Hematopoietic multipotent progenitor cell treated with erythropoietin and hydrocortisone succinate and interleukin-3 and kit ligand, for 4 days (in vitro differentiated cells): ENCODE measurements at places on chromosomes 7 and 10.

- DNase-seq, result peak; percentile 69
Measured at GRCh38 chr10:48981310-48981907, 41.8 kb upstream of the LRRC18 start.

DNA sequence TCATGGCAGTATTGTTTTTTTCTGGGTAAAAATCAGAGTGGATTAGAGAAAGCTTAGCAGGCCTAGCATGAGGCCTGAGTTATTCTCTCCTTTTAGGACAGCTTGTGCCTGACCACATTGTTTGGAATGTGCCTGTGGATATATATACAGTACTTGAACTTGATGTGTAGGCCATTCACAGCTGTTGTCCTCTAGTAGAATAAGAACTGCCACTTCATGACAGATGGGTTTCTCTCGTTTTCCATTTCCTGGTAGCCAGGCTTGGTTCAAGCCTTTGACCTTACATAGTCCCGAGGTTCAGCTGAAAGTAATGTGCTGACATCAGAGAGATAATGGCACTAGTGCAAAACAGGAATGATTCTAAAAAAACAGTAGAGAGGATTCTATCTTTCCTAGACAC is 473.9 kb downstream of the AUTS2 start:
- no peak for DNase-seq

DNA sequence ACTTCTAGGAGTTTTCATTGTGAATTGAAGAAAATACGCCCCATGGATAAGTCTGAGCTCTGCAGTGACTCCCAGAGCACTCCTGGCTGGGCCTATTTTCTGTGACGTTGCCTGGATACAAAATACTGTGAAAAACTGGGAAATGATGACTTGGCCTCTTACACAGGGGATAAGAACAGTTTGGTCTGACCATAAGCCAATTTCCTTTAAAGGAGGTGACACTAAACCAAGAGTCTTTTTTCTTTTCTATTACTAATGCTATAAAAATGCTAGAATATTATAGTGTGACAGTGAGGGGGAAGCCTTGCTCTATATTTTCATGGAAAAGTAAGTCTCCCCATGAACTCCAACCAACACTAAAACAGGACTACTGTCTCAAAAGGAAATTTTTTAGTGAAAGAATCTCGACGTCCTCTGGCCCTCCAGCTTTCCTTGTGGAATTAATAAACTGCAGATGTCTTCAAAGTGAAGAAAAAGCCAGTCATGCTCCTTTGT is 45.5 kb downstream of the MYOF start:
- DNase-seq, result no peak

DNA sequence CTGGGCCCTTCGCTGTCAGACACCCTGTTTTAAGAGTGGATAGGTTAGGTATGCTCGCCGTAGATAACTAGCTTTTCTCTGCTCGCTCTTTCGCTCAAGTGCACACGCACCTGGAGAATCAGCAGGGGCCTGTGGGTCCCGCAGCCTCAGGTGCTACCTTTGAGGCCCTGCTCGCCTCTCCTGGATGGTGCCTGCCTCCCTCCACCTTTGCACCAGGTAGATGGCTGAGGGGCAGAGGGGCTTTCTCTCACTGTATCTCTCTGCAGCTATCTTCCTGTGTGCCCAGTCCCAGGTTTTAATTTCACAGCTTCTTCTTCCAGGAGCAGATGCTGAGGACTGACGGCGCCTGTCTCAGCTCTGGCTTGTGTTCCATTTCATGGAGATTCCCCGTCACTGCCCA is 227.9 kb downstream of the TCF7L2 start:
- no peak for DNase-seq

DNA sequence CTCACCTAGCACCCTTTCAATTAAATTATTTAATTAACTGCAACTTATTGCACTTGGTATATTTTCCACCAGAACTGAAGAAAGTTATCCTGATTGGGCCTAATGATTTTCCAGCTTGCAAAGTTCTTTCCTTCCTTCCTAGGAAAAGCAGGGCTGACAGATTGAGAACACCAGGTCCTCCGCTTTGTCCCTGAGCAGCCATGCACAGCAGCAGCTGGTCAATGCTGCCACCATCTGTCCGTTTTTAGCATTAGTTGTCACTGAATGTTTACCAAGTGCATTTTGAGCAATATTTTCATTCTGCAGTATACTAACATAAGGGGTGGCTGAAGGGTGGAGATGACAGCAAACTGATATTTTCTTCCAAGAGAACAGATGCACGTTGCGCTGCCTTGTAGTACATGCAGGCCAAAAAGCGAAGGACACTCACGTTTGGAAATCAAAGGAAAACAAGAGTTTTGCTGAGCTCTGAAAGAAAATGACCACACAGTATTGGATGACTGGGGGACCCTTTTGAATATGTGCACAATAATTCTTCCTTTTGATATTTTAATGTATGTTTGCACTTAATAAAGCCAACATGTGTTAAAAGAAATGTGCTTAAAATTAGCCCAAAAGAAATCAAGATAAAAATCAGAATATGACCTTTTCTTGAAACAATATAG is 248.8 kb upstream of the PTN start:
- peak; percentile 65 for DNase-seq

GRCh38 chr7:46163246-46163645 is 242.2 kb upstream of the IGFBP3 start:
- no peak for DNase-seq

DNA sequence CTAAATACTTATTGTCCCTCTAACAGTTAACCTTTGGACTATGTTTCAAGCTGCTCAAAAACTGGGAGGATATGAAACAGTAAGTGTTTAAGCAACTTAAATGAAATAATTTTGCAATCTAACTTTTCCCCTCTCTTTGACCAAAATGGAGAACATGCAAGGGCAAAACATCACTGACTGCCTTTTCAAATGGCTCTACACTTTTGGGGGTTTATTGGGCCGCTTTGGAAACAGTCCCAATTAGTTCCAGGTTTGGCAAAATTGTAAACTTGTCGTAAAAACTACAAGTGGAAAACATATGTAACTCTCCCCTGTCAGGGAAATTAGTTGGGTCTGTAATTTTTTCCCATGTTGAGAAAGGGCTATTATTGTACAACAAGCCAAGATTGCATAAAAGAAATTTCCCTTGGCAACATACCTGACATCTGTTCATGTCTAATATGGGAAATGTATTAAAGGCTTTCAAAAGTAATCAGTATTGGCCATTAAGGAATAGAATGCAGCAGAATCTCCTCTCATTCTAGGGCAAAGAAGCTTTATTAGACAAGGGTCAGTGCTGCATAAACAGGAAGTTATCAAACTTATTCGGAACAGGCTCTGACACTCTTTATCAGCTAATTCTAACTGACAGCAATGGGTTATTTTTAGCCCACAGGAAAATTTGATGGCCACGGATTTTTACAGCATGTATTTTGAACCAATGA is 157.9 kb downstream of the ARID5B start:
- DNase-seq, result peak; percentile 65

- no peak for DNase-seq
Measured at GRCh38 chr7:141251957-141252356, 178.1 kb downstream of the TMEM178B start.

- no peak for DNase-seq
Measured at GRCh38 chr10:130459851-130460490, 323.8 kb downstream of the GLRX3 start.

DNA sequence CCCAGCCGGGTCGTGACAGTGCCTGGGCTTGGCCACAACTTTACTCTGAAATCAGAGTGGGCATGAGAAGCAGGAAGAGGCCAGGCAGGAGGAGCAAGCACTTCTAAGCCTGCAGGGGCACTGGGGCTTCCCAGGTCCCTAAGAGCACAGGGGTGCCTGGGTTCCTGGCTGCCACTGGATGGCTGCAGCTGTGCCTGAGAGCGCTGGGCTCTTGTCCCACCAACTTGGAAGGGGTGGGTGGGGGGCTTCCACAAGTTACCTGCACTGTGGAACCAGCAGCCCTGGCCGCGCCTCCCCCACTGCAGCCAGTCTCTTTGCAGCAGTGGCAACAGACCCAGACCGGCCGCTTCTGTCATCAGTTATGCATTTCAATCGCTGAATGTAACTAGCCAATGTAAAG is 434.7 kb upstream of the GRM3 start:
- DNase-seq, result no peak

GRCh38 chr7:28558236-28558635 is 145.9 kb downstream of the CREB5 start:
- no peak for DNase-seq

GRCh38 chr7:33558549-33559323 is 346.6 kb upstream of the BMPER start:
- DNase-seq, result no peak

- DNase-seq, result no peak
Measured at GRCh38 chr10:3336673-3337293, 164.2 kb upstream of the PITRM1 start.

DNA sequence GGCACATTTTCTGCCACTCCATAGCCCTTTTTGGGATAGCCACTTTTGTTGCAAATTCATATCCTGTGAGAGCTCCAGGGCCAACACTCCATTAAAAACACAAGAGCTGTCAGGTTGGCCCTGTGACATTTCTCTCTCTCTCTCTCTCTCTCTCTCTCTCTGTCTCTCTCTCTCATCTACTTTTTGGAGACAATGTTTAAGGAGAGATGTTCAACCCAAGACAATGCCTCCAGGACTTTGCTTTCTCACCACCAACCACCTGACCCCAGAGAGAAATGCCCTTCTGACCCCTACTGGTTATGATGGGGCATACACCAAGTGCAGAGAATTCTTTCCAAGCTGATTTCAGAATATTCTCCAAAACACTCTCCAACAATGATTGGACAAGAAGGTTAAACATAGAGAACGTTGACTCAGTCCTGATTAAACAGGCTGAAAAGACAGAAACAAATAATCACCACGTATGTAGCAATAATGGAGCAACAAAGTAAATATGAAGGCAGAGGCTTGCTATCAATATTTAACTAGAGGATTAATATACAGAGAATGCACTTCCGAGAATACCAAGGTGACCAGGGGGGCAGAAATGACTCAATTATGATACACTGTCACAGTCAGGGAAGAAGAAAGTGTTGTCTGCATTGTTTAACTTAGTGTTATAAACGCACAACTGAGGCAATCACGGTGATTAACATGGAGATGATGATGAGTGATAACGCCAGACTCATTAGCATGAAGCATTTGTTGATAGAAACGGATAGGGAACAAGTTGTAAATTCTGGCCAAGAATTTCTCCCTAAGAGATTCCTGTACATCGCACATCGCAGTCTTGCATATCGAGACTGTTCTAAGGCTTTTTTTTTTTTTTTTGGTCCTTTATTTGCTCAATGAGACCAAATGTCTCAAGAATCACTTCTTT is 178.5 kb downstream of the NRP1 start:
- peak; percentile 67 for DNase-seq

- DNase-seq, result no peak
Measured at GRCh38 chr7:80833289-80834268, 85.3 kb downstream of the SEMA3C start.

GRCh38 chr10:70729763-70730357 is 55.3 kb downstream of the TBATA start:
- DNase-seq, result no peak

- DNase-seq, result no peak
Measured at GRCh38 chr7:151286148-151286547, 37.7 kb upstream of the SMARCD3 start.

DNA sequence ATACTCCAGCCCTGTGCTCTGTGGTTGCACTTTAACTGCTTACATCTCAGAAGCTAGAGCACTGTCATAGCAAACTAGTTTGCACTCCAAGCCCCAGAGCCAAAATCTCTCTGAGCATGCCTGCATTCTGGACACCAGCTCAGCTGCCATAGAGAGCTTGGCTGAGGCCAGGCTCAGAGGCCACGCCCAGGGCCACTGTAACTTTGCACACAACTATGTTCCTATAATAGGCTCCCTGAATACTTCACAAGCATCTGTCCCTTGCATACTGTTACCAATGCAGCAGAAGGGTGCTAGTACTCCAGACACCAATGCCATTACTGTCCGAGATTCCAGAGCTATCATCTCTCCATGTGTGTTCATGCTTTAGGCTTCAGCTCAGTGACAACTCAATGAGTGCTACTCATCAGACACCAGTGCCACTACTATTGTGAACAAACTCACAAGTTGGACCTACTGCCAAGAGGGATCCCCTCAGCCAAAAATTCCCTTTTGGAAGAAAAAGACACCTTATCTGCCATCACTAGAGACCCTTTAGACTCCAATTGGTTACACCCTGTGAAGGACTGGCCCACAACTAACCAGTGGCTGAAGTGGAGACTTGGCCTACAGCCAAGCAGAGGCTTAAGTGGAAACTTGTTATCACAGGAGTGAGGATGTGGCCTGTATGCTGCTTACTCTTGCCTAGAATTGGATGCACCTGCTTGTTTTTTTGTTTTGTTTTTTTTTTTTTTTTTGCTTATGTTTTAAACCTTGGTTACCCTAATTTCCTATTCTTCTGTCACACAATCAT is 211.6 kb upstream of the MAGI2 start:
- peak; percentile 4 for DNase-seq

GRCh38 chr7:16978358-16979244 is 96.8 kb upstream of the AGR3 start:
- DNase-seq, result no peak

- no peak for DNase-seq
Measured at GRCh38 chr7:41630741-41631140, 72.1 kb downstream of the INHBA start.

- no peak for DNase-seq
Measured at GRCh38 chr10:102579328-102579727, 65.0 kb upstream of the TRIM8 start.

- DNase-seq, result no peak
Measured at GRCh38 chr10:113063043-113063967, 113.3 kb downstream of the TCF7L2 start.

GRCh38 chr7:44827567-44827966 is 20.3 kb downstream of the H2AZ2 start:
- peak; percentile 78 for DNase-seq
